ENCODE measurements at places on chromosomes 4 and X. TPM values are rescaled to one million over a fixed set of nuclear protein-coding genes. Genes with fewer than 3 reads are reported as not detected.

The SPINK2 gene
- polyA plus RNA-seq = not detected

The TDO2 gene
- polyA plus RNA-seq = 2.8 TPM

The PRRG3 gene
- polyA plus RNA-seq = 7.2 TPM

The LDB2 gene
- 106 TPM for polyA plus RNA-seq

DNA sequence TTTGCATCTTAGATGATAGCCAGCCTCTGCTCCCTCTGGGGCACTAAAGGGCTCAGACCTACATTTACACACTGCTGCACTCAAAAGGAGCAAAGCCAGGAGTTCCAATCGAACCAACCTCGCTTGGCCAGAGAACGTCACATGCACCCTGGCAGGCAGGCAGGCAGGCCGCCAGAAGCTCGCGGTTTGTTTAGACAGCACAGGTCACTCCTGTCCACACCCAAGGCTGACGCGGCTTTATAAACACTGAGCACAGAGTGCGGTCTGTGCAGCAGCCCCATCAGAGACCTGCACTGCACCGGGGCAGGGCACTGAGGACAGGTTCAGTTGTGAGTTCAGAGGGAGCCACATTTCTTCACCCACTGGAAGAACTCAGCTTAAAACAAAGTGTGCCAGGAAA lies 143.9 kb downstream of the BCOR start:
- no peak for DNase-seq

GRCh38 chrX:129665916-129666644 lies 11.3 kb upstream of the APLN start:
- DNase-seq = no peak

DNA sequence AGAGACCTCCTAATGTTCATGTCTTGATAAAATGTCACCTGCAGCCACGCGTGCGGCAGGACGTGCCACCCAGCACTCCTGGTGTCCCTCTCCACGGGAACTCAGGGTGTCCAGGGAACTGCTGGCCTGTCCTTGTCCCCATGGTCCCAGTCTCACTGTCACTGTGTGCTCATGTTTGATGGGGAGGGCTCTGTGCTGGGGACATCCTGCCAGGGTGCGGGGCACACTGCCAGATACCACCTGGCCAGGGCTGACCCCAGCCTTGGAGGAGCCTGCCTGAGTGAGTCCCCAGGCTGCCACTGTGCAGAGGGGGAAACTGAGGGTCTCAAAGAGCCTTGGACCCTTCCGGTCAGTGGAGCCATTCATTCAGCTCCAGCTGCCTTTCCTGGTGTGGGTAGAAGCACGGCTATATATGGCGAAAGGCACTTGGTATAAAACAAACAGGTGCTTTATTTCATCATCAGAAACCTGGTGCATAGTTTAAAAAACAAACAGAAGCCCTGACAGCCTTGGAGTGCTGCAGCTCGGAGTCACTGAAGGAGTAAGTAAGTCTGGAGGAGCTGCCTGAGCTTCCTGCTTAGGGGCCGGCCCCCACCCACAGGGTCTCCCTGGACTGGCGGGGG lies 33.0 kb downstream of the NOP14 start:
- no peak for DNase-seq

- DNase-seq = no peak
These were observed 86.6 kb downstream of the DDIT4L start for GRCh38 chr4:100103671-100104070.

DNA sequence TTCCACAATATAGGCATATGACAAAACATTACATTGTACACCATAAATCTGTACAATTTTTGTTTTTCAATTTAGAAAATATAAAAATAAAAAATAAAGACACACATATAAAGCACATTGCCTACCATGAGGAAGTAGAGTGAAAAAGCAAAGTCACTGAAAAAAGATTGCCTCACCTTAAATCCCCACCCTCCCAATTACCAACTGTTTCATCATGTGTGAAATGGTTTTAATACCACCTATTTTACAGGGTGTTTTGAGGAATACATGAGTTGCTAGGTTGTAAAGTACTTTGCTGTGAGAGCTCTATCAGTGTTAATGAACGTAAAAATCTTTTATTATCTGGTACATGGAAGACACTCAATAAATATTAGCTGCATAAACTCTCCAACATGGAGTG lies 373.6 kb upstream of the NDST3 start:
- no peak for DNase-seq

DNA sequence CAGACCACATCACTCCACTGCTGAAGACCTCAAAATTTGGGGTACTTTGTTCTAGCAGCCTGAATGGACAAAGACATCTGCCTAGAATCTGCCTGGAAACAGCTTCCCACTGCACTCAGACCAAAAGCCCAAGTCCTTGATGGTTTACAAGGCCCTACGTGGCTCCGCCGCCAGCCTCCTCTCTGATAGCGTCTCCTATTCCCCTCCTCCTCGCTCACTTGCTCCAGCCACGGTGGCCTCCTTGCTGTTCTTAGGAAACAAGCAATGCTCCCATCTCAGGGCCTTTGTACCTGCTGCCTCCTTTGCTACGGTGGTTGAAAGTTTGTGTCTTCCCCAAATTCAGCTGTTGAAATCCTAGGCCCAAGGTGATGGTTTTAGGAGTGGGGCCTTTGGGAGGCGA lies 34.7 kb upstream of the SORCS2 start:
- no peak for DNase-seq

- DNase-seq = no peak
These were observed 40.9 kb downstream of the SOWAHB start for GRCh38 chr4:76857074-76857409.

GRCh38 chr4:185513489-185514181 lies 21.7 kb downstream of the PDLIM3 start:
- DNase-seq = no peak

DNA sequence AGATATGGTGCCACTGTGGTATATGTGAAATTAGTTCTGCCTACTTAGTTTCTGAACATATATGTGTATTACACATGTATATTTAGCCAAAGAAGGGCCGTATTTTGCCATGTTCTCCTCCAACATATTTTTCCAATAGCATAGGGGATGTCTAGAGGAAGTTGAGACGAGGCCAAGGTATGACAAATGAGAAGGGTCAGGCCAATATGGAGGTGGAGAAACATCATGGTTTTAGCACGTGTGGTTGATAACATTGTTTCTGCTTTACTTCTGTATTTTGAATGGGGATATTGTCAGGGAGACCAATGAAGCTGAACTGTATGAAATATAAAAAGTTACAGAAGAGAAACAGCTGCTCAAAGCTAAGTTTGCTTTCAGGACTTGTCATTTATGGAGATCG lies 246.7 kb upstream of the TLL1 start:
- DNase-seq = no peak

GRCh38 chr4:87679449-87680169 lies 29.5 kb downstream of the DMP1 start:
- DNase-seq = peak; percentile 22

Measured in left renal cortex interstitium (tissue), 4 donors.